ENCODE measurements at places on chromosomes 4 and X.

GRCh38 chr4:159420162-159421057, 317.5 kb downstream of the RAPGEF2 start:
- no peak for DNase-seq

DNA sequence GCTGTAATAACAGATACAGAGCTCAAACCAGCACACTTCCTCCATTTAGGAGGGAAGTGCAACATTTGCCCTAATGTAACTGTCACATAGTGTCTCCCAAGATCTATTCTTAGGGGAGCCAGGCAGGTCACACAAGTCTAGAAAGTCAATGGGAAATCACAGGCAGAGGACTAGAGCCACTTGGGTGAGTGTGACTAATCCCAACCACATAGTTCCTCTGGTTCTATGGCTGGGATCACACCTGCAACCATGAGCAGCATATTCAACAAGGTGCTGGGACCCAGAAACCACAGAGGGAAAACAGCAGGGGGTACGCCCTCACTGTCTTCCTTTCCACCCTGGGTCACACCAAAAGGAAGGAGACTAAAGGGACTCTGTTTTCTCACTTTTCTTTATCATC, 66.8 kb upstream of the TACR3 start:
- DNase-seq: no peak

GRCh38 chr4:184485279-184485678, 10.9 kb upstream of the IRF2 start:
- DNase-seq: no peak

DNA sequence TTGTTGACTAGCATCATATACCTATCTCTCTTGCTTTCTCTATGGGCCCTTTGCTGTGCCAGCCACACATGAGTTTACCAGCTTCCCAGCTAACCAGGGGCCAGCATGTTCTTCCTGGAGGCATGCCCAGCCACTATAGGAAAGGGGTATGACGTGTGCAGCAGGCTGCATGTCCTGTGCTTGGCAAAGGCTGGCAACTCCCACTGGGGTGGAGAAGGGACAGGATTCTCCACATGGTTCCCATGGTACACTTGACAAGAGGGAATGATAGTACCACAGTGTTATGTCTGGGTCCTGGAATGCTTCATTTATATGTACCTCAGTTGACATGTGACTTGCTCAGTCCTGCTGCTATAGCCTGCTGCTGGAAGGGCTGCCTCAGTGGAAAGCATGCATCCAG, 78.8 kb downstream of the TMEM164 start:
- DNase-seq: no peak

GRCh38 chr4:66640233-66640990, 904.9 kb downstream of the CENPC start:
- DNase-seq: no peak

DNA sequence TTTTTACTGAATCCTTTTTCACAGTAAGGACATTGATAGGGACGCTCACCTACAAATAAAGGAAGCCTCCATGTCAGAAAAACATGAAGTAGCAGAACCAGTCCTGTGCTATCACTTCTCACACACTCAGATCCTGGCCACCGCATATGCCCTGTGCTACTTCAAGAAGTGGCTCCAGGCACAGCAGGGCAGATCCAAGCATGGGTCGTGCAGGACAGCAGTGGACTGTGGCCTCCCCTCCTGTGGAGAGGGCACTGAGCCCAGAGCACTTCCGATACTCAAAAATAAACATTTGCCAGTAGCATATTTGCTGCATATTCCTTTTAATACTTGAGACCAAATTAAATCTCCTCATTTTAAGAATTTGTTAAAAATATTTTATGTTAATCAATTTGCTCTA, 167.9 kb downstream of the PRDM5 start:
- no peak for DNase-seq

DNA sequence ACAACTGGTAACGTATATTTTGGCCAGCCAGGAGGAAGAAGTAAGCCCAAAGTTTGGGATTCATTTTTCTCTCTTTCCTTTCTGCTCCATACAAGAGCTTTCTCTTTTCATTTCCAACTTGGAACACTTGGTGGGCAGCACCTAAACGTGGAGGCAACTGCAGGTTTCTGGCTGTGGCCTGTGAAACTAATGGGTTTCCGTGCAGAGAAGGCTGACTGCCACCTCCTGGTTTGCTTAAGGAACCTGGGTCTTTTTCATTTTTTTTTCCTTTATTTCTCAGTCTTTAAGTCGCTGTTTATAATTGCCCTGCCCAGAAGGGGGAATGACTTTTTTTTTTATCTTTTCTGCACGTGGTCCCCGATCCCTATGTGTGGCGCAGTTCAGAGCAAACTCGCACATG, 15.4 kb downstream of the ZNF718 start:
- DNase-seq: no peak

DNA sequence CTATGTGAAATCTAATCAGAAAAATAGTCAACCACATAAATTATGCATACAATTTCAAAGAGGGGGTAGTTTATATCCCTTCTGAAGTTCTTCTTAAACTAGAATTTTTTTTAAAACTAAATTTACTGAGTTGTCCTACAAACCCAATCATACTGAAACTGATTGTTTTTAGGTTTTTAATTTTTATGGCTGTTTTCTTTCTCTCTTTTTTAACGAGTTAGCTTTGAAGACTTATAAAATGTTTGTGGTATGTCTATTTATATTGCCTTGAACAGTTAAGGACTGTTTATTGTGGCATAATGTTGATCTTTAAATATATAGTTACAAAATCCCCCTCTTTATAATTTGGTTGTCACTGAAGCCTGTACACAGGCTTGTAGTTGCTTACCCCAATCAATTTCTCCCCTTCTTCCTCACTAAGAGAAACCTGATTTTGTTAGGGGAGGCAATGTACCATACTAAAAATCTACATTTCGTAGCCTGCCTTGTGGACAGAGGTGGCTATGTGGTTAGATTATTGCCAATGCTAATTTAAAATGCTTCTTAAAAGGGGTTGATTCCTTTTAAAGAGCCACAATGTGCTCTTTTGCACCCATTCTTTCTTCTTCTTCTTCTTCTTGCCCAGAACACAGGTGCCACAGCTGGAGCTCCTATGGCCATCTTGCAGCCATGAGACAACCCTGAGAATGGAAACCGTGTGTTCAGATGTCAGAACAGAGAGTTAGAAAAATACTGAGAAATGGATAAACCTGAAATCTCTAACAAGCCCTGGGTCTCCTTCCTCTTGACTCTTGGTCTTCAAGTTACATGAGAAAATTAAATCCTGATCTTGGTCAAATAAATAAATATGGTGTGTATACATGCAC, 102.7 kb upstream of the ZNF827 start:
- DNase-seq: no peak

- no peak for DNase-seq
These were observed 49.6 kb downstream of the LAMP2 start for GRCh38 chrX:120419463-120419862.

DNA sequence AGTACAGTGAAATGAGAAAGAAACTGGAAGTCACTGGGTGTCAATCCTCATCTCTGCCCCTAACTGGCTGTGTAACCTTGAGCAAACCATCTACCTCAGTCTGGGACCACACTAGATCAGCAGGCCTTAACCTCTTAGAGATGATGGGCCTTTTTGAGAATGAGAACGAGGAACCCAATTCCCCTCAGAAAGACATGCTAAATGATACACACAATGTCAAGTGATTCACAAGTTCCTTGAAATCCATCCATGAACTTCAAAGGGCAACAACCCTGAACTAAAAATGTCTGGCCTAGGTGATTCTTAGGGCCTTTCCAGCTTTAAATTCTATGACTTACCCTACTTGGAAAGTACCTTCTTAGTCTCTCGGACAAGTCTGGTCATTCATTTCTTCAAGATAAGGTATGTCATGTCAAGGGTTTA, 47.4 kb downstream of the ACSL4 start:
- DNase-seq: no peak

- DNase-seq: no peak
These were observed 136.7 kb upstream of the C1QTNF7 start for GRCh38 chr4:15291122-15291521.

GRCh38 chr4:120435179-120435578, 368.5 kb upstream of the MAD2L1 start:
- no peak for DNase-seq

- DNase-seq: no peak
These were observed 2.6 kb downstream of the HCCS start for GRCh38 chrX:11113731-11114130.

DNA sequence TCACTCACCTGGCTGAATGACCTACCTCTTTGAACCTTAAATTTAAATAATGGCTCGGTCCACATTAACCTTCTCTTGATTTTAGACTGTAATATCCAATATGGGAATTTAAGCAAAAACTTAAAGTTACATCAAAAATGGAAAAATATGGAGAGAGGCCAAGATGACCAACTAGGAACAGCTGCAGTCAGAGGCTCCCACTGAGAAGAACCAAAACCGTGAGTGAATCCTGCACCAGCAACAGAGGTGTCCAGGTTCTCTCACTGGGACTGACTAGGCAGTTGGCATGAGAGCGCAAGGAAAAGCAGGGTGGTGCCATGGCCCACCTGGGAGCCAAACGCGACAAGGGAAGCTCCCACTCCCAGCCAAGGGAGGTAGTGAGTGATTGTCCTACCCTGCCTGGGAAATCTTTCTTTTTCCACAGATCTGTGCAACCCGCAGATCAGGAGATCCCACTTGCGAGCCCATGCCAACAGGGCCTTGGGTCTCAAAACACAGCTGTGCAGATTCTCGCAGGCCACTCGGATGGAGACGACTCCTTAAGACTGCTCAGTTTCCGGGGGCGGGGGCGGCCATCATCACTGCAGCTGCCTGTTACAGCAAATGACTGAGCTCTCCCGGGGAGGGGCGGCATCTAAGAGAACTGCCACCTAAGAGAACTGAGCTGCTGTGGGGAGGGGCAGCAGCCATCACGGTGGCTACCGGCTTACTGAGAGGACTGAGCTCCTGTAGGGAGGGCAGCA, 343.4 kb downstream of the DMD start:
- DNase-seq: no peak

DNA sequence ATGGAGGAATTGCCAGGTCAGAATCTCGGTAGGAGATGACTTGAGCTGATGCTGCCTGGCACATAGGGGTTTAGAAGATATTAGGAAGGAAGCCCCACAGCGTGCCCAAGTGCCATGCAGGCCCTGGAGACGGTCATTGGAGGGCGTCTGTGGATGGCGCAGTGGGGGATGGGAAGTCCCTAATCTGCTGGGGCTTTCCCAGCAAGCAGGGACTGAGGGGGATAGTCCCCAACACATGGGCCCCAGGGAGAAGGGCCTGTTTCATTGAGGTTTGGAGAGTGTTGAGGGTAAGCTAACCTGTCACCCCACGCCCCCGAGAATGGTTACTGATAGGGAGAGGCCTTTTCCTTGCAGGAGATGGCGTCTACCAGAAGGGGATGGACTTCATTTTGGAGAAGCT, 7.8 kb downstream of the TAFAZZIN start:
- no peak for DNase-seq

DNA sequence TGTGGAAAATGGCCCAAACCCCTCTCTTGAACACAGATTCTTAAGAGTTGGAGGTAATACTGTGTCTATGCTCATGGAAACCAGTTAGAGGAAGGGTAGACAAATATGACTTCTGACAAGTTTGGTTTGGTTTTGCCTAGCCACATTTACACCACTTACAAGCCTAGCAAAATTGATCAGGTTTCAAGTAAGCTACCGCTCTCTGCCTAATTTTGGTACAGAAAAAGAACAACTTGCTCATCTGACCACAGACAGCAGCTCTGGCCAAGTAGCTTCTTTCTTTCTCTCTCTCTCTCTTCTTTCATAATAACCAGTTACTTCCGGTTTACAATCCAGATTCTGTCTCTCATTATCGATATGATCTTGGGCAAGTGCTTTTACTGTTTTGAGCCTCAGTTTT, 260.0 kb downstream of the GLUD2 start:
- no peak for DNase-seq

GRCh38 chrX:34563061-34563460, 94.0 kb downstream of the TMEM47 start:
- no peak for DNase-seq

DNA sequence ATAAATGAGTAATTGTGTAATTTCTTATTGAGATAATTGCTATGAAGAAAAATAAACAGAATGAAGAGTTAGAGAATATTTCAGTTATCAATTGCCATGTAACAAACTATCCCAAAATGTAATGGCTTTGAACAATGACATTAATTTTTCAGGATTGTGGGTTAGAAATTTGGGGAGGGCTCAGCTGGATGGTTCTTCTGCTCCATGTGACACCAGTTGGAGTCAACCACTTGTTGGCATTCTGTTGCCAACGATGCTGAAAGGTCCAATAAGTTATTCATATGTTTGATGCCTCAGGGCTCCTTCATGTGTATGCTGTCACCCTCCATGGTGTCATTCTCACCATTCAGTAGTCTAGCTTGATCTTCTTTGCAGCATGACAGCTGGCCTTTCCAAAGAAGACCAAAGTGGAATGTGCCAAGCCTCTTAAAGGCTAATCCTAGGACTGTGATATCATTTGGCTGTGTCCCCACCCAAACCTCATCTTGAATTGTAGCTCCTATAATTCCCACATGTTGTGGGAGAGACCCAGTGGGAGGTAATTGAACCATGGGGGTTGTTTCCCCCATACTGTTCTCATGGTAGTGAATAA, 20.9 kb upstream of the CCDC149 start:
- DNase-seq: no peak

- DNase-seq: no peak
These were observed 11.4 kb downstream of the RNF150 start for GRCh38 chr4:141121768-141122454.

DNA sequence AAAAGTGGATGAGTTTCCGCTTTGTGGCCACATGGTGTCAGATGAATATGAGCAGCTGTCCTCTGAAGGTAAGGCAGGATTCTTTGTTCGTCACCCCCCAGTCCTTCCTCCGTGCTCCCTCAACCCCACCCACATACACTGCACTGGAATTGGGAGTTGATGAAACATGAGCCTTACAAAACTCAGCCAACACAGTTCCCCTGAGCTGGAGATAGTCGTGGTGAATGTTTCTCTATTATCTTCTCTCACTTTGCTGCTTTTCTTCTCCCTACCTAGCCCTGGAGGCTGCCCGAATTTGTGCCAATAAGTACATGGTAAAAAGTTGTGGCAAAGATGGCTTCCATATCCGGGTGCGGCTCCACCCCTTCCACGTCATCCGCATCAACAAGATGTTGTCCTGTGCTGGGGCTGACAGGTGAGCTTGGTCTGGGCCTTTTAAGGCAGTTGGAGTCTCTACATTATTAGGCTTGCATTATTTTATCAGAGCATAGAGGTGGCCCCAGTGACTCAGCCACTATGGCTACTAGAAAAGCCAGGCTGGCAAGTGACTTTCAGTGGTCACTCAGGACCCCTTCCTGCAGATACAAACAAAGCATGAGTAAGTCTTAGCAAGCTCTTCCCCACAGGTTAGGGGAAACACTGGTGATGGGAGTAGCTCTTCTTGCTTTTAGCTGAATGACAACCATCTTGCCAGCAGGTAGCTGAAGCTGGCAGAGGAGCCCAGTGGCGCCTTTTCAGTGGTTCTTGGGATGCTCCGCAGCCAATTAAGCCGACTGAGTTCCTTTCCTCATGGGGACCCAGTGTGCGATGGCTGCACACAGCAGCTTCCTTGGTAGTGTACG, 1.6 kb downstream of the RPL10 start:
- no peak for DNase-seq

- DNase-seq: no peak
These were observed 182.9 kb downstream of the AFAP1 start for GRCh38 chr4:7756561-7757355.

- no peak for DNase-seq
These were observed 130.5 kb downstream of the ANK2 start for GRCh38 chr4:113179996-113180395.

Data from stimulated activated CD8-positive, alpha-beta memory T cell treated with anti-CD3 and anti-CD28 coated beads, Interleukin-12 subunit alpha, Interleukin-12 subunit beta, amount 100 ng/mL, for 4 hours (primary cell).